ENCODE measurements at places on chromosomes 1 and 21. TPM values are rescaled to one million over a fixed set of nuclear protein-coding genes. Genes with fewer than 3 reads are reported as not detected.
A peak's percentile ranks its signal among the peaks of the same experiment; 100 is the strongest.

Gene SPRR3
- total RNA-seq = not detected

Gene HAO2
- not detected for total RNA-seq

DNA sequence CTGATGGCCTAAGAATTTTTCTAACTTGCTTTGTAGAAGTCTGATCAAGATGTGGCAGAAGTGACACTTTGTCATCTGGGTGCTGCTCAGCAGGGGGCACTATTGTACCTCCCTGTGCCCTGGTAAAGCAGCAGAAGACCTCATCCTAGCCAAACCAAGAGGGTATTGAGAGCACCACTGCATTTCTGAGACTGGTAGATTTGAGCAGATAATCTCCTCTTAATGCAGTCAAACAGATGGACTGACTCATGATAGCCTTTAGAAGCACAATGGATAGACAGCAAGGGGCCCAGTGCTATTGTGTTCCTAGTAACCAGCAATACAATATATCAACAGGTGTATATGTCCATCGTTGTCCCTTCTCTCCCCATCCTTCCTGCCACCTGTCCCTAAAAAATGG is 5.7 kb downstream of the TPM3 start:
- DNase-seq = peak; percentile 67

DNA sequence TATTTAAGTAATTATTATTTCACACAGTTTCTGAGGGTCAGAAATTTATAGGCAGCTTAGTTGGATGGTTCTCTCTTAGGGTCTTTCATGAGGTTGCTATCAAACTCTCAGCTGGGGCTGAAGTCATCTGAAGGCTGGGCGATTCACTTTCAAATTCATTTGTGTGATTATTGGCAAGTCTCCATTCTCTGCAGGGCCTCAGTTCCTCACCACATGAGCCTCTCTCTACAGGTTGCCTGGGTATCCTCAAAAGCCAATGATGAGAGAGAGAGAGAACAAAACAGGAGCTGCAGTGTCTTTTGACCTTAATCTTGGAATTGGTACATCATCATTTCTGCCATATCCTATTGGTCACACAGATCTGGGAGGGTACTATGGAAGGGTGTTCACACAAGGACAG is 29.6 kb upstream of the COG2 start:
- DNase-seq = no peak

- no peak for DNase-seq
These were observed 39.5 kb downstream of the PTPRC start for GRCh38 chr1:198678301-198678836.

DNA sequence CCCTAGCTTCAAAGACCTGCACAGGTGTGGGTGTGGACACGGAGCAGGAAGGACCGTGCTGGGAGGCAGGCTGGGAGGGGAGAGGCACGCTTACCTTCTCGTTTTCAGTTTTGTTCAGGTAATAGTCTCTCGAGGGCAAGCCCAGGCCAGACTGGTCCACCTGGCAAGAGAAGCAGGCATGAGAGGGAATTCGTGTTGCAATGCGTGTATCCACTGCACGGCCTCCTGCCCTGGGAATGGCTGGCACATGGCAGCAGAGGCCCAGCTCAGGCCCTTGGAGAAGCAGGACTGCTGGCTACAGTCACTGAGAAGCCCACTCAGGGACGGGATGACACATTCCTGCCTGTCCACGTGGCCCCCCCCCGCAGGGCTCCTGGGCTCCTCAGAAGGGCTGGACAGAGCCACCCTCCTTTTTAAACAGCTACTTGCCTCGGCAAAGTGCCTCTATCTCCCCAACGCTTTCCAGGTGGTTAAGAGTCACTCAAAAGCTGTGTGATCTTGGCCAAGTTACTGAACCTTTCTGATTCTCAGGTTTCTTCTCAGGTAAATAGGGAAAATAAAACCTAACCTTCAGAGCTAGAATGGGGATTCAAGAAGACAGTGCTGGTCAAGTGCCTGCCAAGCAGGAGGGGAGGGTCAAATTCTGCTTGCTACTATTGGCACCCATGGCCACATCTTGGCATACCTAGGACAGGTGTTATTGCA is 32.7 kb downstream of the ECE1 start:
- DNase-seq = no peak

GRCh38 chr1:156746728-156747631 is 4.5 kb downstream of the HDGF start:
- peak; percentile 86 for DNase-seq

DNA sequence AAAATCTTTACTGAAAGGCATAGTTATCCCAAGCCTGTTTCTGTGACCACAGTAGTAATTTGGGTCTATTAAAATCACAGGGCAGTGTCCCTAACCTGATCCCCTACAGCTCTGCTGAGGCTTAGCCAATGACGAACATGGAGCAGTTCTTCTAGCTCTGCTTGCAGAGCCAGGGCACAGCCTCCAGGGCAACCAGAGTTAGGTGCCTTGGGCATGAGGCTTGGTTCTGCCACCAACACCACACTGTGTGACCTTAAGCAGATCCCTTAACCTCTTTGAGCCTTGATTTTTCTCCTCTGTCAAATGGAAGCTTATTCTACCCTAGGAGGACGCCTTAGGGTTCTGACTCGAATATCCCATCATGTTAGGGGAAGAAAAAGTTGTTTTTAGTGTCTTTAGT is 86.7 kb upstream of the TLR5 start:
- no peak for DNase-seq

DNA sequence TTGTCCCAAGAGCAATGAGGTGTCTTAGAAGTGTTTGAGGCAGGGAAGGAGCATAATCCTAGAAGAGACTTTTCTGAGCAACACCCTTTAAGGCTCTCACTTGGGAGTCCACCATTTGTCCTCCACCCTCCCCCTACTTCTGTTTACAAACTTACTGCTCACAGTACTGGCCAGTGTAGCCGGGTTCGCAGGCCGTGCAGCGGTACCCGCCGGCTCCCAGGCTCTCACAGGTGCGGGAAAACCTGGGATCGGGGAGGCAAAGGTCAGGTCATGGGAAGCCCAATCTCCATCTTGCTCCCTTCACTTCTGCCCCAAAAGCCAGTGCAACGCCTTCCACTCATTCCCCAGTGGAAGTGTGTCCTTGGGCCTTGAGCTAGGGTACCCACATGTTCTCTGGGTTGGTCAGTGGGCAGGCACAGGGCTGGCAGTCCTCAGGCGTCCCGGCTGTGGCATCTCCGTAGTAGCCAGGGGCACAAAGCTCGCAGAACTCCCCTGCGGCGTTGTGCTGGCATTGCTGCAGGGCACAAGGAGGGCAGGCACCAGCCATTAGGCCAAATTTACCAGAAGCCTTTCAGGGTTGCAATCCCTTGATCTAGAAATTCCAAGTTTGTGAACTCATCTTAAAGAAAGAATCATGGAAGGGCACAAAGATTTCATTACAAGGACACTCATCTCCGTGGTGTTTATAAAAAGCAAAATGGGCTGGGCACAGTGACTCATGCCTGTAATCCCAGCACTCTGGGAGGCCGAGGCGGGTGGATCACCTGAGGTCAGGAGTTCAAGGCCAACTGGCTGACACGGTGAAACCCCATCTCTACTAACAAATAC is 49.8 kb downstream of the LDLRAD2 start:
- DNase-seq = no peak
